ENCODE measurements at places on chromosomes 13 and 19.

DNA sequence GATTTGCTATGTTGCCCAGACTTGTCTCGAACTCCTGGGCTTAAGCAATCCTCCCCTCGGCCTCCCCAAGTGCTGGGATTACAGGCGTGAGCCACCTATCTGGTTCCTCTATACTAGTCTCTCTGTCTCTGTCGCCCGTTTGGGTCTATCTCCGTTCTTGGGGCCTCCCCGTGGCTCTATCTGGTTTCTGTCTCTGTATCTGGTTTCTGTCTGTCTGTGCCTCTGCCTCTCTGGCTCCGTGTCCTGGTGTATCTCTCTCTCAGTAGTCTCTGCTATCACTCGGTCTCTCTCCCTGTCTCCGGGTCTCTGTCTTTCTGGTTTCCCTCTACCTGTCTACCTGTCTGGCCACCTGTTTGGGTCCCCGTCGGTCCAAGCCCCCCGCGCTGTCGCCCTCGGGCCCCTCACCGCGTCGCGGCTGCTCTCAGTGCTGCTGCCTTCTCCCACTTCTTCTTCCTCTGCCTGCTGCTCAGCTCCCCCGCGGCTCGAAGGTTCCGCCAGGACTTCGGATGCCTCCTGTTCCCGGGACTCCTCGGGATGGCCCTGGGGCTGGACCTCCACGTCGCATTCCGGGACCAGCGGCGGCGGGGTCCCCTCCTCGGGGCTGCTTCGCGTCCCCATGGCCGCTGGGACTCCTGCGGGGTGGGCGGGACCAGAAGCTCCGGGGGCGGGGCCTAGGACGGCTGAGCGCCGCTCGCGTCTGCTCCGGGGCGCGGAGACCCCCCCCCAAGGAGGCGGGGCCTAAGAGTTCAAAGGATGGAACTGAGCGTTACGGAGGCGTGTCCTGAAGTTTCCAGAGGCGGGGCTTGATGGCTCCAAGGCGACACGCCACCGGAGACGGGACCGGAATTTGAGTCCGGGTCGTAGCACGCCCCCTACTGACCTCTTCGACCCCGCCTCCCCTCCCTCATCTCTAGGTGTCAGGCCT lies 783 bp downstream of the PHLDB3 start:
- peak; percentile 90 for DNase-seq

DNA sequence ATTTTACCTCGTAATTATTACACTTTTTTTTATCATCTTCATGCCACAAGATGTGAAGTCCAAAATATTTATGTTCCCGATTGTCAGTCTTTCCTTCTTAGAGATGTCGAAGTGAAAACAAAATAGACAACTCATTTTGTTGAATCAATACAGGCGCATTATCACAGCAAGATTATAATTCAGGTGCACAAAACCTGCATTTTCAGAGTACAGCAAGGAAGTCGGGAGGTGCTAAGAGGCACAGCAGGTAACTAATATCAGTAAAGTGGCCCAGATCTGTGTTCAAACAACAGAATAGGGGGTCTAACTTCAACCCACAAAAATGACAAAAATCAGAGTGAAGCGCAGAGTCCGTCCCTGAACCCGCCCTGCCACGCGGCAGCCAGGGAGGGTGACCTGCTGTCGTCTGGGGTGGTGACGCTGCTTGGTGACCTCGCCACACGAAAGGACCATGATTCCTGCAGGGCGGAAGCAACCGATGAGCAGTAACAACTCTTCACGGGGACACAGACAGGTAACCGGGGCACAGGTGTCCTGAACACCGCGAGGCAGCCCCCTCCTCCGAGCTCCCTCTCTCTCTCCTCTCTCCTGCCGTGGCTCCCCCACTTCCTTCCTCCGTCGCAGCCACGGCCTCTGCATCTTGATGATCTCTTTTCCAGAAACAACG lies 50.9 kb upstream of the SPACA7 start:
- no peak for DNase-seq

DNA sequence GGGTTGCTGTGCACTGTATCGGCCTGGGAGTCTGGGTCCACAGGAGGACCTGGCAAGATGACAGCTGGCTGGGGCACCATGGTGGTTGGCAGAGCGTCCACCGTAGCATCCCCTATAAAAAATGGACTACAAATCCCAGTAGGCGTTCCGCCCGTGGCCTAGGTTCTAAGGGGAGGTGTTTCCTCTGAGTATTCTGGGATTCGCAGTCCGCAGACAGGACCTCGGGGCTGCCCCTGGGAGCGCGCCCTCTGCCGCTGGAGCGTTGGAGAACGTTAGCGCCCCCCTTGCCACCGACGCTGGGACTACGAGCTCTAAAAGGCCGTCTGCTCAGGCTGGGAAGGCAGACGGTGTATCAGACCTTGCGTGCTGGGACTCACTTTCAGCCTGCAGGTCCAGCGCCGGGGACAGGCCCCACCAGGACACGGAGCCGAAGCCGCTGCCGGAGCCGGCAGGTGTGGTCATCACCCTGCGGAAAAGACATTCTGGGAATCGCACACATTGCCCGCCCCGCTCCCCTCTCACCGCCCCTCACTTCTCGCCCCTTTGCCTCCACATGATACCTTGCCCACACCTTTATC lies 372 bp downstream of the DNAAF3 start:
- peak; percentile 40 for DNase-seq

GRCh38 chr19:17487284-17488121 lies 17.2 kb downstream of the SLC27A1 start:
- no peak for DNase-seq

GRCh38 chr19:2150794-2151338 lies 500 bp downstream of the AP3D1 start:
- no peak for DNase-seq

DNA sequence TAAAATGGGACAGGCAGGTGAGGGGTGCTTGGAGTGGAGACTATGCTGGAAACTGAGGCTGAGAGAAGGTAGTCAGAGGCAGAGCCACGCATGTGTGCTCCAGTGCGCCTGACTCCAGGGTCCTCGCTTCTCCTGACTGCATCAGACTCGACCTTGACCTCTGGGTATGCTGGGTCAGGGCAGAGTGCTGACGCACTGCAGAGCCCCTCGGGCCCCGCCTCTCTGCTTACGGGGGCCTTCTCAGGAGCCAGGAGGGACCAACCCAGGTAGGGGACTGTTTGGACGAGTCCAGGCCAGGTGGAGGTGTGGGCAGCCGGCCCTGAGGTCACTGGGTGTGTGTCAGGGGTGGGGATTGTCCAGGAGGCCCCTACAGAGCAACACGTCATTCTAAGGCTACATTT lies 22.9 kb upstream of the SLC7A10 start:
- no peak for DNase-seq

DNA sequence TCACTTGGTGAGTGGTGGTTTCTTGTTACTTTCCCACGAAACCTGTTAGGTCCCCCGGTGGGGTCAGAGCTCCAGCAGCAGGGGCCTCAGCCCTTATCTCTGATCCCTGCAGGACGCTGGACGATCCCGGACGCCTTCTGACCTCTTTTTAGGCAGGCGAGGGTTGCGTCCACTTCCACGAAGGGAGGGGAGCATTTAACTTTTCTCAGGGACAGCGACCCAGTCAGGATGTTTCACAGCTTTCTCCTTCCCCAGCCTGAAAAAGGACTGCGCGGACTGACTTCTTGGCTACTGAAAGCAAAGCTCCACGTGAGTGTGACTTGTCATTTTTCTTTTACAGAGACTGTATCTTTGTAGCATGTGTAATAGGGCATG lies 692 bp downstream of the ZNF234 start:
- peak; percentile 7 for DNase-seq

- no peak for DNase-seq
These were observed 3.7 kb downstream of the ZNF85 start for GRCh38 chr19:20926796-20927195.

- DNase-seq: peak; percentile 80
These were observed 982 bp upstream of the DACT3 start for GRCh38 chr19:46661735-46662592.

GRCh38 chr13:106478116-106478515 lies 57.3 kb downstream of the EFNB2 start:
- no peak for DNase-seq

DNA sequence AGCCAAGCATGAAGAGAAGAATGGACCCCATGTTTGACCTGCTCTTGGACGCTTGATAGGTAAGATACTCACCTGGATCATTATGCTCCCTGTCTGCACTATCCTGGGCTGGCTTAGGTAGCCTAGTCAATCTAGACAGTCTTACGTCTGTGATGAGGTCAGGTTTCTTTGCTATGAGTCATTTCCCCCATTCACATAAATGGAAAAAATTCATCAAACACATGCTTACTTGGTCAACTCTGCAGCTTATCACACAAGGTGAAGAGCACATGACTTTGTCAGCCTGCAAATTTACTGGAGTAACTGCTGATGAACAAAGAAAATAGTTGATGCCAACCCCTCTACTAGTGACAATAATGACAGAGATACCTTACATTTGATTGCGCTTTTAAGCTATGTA lies 170.0 kb downstream of the NUFIP1 start:
- DNase-seq: no peak

DNA sequence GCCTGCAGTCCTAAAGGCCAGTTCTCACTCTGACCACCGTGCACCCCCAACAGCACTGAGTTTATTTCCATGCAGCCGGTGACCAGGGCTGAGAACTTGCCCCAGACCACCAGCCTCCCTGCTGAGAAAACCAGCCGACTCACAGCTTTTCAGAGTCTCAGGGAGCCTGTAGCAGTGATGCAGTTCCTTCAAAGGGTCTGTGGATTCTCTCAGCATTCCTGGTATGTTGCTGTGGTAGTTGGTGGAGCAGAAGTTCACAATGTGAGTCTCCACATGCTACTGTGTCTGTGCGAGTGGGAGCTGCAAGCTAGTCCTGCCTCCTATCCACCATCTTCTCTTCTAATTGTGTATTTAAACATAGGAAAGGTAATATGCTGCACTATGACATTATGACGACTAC lies 254.9 kb upstream of the KLF12 start:
- DNase-seq: no peak

- DNase-seq: no peak
These were observed 26.9 kb upstream of the KLF2 start for GRCh38 chr19:16297575-16298178.

GRCh38 chr19:51595190-51596175 lies 24.4 kb downstream of the ZNF175 start:
- DNase-seq: peak; percentile 14

- peak; percentile 75 for DNase-seq
These were observed 5.2 kb upstream of the STK24 start for GRCh38 chr13:98581971-98582702.

DNA sequence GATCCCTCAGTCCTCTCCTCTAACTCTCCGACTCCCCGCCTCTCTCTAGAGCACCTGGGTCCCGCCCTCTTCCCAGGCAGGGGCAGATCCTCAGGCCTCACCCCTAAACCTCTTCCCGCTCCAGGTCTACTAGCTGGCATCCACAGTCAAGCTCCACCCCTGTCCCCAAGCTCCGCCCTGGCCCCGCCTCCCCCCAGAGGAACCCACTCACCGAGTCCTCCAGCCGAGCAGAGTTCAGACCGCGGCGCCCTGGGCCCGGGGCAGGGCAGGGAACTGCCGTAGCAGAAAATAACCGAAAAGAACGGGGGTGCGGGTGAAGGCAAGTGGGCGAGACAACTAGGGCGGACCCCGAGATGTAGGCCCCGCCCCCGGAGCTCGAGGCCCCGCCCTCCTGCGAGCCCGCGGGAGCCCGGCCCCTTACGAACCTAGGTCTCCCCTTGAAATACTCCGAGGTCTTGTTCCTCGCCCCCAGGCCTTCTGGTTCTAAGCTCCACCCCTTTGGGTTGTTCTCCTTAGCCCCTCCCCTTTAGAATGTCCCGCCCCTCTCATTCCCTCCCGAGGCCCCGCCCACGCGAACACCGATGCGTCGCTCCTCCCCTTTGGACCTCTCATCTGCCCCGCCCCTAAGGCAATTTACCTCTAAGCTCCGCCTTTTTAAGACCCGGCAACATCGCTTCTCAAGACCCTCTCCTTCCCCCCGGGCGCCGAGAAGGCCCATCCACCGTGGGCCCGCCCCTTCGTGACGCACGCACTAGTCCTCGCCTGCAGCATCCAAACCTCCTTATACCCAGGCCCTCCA lies at the start of gene GGN:
Gene GGN (minus strand): TSS at position 485 of the 799 bp plus-strand sequence. CDS start 773 bp downstream, outside the sequence.
- peak; percentile 69 for DNase-seq

DNA sequence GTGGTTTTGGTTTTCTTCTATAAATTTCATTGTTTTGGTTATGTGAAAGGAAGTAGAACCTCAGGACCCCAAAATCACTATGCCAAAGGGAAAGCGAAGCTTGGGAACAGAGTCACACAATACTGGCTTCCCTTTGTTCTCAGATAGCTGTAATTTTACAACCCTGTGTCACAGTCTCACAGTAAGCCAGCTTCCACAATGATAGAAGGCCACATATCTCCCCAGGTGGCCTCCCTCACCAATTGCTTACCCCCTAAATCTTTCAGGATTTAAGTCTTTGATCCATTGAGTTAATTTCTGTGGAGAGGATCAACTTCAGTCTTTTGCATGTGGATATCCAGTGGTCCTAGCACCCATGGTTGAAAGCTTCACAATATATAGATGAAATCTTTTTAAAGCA lies 58.7 kb downstream of the SLC15A1 start:
- DNase-seq: no peak

DNA sequence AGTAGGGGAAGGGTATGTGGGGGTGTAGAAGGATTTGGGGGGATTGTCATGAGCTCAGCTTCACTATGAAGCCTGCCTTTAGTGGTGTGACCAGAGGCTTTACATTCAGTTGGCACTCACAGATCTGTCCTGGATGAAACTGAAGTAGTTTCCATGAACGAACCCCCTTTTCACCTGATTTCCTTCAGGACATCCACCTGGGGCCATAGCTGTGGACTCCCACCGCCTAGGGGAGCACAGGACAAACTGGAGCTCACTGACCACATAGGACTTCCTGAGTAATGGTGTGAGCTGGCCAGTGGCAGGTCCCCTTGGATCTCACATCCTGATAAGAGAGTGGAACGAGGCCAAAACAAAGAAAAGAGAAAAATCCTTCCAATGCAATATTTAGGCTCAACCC lies 54.1 kb downstream of the MRPL57 start:
- DNase-seq: no peak

- DNase-seq: no peak
These were observed at the start of gene NLRP4 for GRCh38 chr19:55836340-55836739. NLRP4 (plus strand) TSS chr19:55836540; CDS start chr19:55852081, 15,541 bp downstream.

DNA sequence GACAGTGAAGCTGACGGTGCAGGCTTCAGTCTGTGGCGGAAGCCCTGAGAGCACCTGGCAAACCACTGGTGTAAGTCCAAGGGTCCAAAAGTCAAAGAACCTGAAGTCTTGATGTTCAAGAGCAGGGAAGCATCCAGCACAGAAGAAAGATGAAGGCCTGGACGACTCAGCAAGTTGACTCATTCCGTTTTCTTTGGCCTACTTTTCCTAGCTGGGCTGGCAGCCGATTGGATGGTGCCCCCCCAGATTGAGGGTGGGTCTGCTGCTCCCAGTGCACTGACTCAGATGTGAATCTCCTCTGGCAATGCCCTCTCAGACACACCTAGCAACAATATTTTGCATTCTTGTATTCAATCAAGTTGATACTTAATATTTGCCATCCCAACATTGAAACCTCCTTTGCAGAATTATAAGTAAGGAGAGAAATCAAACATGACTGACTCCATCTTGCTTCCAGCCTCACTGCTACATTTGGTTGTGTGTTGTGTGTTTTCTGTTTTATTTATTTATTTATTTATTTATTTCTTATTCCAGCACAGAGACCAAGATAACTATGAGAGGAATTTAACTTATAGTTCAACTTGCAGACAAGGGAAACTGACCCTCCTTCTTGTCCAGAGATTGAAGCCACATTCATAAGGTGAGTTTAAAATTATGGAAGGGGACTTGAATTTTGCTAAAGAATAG lies 32.8 kb downstream of the IGFL2 start:
- DNase-seq: no peak

All from inflammatory macrophage treated with lipopolysaccharide for 1 hour (primary cell).